ENCODE measurements at places on chromosomes 13 and 19.
A peak's percentile ranks its signal among the peaks of the same experiment; 100 is the strongest.

DNA sequence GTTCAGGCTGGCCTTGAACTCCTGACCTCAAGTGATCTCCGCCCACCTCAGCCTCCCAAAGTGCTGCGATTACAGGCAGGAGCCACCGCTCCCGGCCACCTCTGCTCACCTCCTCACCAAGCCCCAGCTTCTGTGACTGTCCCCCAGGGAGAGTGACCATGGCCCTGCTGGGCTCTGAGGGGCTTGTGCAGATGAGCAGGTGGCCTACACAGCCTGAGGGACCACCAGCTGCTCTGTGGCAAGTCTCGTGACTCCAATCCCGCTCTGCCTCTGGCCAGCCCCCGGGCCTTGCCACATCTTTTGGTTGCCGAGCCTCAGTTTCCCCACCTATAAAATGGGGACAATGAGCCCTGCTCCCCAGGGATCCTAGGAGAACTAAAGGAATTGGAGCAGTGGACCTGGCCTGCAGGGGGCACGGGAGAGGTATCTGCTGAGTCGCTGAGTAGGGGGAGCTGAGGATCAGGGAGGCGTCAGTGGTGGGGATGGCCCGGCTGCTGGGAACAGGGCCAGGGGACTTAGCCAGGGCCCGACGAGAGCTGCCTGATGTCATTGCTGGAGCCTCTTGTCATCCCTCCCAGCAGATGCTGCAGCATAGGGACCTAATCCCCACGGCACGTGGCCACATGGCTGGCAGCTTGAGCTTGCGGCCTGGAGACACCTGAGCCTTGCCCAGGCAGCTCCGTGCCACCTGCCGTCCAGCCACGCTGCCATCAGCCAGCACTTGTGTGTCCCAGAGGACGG, 74.7 kb downstream of the GADD45B start:
- DNase-seq = no peak

DNA sequence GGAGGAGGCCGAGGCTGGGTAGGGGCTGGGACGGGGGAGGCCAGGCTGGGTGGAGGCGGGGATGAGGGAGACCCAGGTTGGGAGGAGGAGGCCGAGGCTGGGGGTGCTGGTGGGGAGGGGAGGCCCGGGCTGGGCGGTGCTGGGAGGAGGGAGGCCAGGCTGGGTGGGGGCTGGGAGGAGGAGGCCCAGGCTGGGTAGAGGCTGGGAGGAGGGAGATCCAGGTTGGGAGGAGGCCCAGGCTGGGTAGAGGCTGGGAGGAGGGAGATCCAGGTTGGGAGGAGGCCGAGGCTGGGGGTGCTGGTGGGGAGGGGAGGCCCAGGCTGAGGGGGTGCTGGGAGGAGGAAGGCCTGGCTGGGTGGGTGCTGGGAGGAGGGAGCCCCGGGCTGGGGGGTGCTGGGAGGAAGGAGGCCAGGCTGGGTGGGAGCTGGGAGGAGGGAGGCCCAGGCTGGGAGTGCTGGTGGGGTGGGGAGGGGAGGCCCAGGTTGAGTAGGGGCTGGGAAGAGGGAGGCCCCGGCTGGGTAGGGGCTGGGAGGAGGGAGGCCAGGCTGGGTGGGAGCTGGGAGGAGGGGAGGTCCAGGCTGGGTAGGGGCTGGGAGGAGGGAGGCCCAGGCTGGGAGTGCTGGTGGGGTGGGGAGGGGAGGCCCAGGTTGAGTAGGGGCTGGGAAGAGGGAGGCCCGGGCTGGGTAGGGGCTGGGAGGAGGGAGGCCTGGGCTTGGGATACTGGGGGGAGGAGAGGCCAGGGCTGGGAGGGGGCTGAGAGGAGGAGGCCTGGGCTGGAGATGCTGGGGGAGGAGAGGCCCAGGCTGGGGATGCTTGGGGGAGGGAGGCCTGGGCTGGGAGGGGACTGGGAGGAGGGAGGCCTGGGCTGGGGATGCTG, 10.7 kb downstream of the TPGS1 start:
- DNase-seq = no peak

GRCh38 chr13:64680739-64681138, 2549.4 kb downstream of the PCDH9 start:
- DNase-seq = no peak

GRCh38 chr13:76542176-76542575, 344.0 kb downstream of the KCTD12 start:
- DNase-seq = no peak

DNA sequence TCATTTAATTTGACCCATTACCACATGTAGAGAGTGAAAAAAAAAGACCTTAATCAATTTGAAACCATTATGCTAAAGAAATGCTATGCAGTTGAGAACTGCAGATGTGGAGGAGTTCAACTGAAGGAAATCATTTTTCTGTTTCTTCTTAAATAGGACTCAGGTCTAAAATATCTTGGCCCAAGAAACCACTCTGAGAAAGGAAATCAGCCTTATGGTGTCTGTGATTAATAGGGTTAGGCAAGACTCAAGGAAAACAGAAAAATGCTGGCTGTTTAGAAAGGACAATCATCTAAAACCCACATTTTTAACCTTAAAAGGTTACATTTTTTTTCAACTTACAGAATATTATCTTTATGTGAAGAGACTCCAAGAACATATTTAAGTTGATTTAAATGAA, 1.9 kb upstream of the SLITRK1 start:
- DNase-seq = peak; percentile 21

GRCh38 chr19:45668342-45668871, 386 bp downstream of the GIPR start:
- DNase-seq = no peak

DNA sequence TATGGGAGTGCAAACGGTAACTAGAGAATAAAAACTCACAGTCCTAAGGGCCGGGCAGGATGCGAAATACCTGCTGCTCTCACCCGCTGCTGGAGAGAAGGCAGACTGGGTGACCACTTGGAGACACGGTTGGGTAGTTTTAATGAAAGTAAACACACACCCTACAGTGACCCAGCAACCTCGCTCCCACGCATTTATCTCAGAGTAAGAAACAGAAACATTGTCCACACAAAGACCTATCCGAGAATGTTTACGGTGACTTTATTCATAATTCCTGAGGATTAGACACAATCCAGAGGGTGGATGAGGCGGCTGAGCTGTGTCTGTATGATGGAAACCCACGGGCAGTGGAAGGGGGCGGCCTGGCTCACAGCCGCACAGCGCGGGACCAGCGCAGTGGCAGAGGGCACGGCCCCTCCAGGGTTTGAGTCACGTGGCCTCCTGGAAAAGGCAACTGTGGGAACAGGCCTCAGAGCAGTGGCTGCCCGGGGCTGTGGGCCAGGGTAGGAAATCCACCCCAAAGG, 73.5 kb upstream of the C13orf46 start:
- DNase-seq = no peak

- DNase-seq = peak; percentile 99
Observed at GRCh38 chr13:30870049-30870884, 35.8 kb upstream of the MEDAG start.

- DNase-seq = no peak
Observed at GRCh38 chr13:100341327-100341726, 247.3 kb downstream of the GGACT start.

All from EL (cell line).